Melanocyte of skin (primary cell): ENCODE measurements at places on chromosomes 3 and 15. TPM values are rescaled to one million over a fixed set of nuclear protein-coding genes. Genes with fewer than 3 reads are reported as not detected.

Gene SMCO1
- total RNA-seq = not detected in 2 replicates

Gene PCSK6
- total RNA-seq = 0.31 and 0.33 TPM in 2 replicates

Gene RPL4
- total RNA-seq = 1,646 and 2,729 TPM in 2 replicates

Gene VILL
- total RNA-seq = 4.7 and 5.5 TPM in 2 replicates

Gene TMEM207
- total RNA-seq = not detected in 2 replicates

Gene RPL29
- 1,242 and 1,559 TPM in 2 replicates for total RNA-seq

Gene GORASP1
- 47.5 and 57.8 TPM in 2 replicates for total RNA-seq

Gene ARPIN
- total RNA-seq = 17.2 and 20.0 TPM in 2 replicates

Gene TNFAIP8L3
- total RNA-seq = not detected in 2 replicates

Gene TMEM44
- total RNA-seq = 6.9 and 16.4 TPM in 2 replicates

Gene EBLN2
- total RNA-seq = 5.0 and 9.1 TPM in 2 replicates

Gene PCOLCE2
- total RNA-seq = 2.5 and 3.8 TPM in 2 replicates

Gene CCDC54
- not detected in 2 replicates for total RNA-seq

Gene SLC7A14
- total RNA-seq = under 0.01 TPM in 1 of 2 replicates, not detected in the other

Gene EXD1
- total RNA-seq = not detected in 2 replicates

Gene TTC21A
- total RNA-seq = 4.4 and 4.5 TPM in 2 replicates

Gene CLDN18
- not detected in 2 replicates for total RNA-seq

Gene PLS1
- 5.7 and 6.0 TPM in 2 replicates for total RNA-seq

Gene ANKRD63
- total RNA-seq = not detected in 2 replicates

Gene HTR3E
- not detected in 2 replicates for total RNA-seq

Gene DNAH12
- total RNA-seq = under 0.01 TPM in 2 replicates

Gene KLHL6
- 1.8 and 2.1 TPM in 2 replicates for total RNA-seq

Gene DBR1
- 22.1 and 24.0 TPM in 2 replicates for total RNA-seq

Gene CHRM5
- total RNA-seq = not detected in 2 replicates

Gene CCR1
- 0.67 and 2.8 TPM in 2 replicates for total RNA-seq

Gene CHRNA3
- total RNA-seq = 0.15 and 0.67 TPM in 2 replicates

Gene PXYLP1
- 2.9 and 4.7 TPM in 2 replicates for total RNA-seq

Gene SLC38A3
- total RNA-seq = not detected in 2 replicates

Gene ESYT3
- total RNA-seq = 1.00 and 1.2 TPM in 2 replicates
